HFFc6 (cell line): ENCODE measurements at places on chromosomes 7 and 10. TPM values are rescaled to one million over a fixed set of nuclear protein-coding genes. Genes with fewer than 3 reads are reported as not detected.

Gene NEBL
- total RNA-seq, result not detected in 2 replicates

Gene GRID1
- total RNA-seq, result not detected in 2 replicates

Gene CYP26A1
- total RNA-seq, result not detected in 2 replicates

Gene SEC24C
- total RNA-seq, result 88.0 and 90.8 TPM in 2 replicates

- no peak for DNase-seq
Measured at GRCh38 chr10:58177362-58177947, 90.2 kb downstream of the IPMK start.

DNA sequence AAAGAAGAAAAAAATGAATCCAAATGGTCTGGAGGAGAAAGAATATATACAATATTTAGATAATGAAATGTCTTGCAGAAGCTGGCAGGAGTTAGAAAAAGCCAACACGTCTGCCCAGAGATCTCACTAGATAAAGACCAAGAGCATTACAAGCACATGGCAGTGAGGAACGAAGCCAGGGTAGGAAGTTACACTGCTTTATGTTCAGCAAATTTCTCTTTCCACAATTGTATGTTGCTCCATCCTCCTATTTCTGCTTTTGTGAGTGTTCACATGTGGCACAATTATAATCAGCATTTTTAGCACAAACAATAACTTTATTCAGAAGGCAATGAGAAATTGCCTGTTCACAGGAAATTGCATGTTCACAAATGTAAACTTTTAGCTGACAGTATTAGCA is 53.7 kb downstream of the LRRC17 start:
- DNase-seq, result no peak

DNA sequence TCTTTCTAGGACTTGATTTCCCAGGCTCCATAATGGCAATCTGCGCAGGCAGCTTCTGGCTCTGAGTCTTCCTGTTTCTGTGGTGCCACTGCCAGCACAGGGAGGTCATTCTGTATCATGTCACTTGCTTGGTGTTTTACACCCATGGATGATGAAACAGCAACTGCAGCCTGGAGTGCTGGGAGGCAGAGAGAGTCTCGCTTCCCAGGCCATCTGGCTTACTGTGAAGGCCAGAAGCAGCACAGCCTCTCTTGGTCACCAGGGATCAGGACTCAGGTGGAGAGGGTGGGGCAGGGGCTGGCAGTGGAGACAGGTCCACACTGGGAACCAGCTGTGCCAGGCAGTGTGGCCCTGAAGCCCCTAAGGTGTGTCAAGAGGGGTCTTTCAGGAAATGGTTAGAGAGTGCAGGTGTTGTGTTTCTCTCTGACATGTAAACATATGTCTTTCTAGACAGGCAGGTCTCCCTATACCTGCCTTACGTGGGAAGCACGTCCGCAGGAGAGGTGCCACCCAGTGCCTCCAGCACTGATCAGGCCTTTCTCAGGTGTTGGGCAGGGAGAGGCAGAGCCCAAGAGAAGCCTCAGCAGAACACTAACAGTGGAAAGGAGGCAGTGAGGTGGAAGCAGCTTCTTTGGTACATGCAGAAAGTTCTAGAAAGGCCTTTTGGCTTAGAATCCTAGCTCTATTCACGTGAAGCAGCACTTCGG is 71.4 kb downstream of the INSIG1 start:
- no peak for DNase-seq

Gene CYP2C19
- not detected in 3 replicates for total RNA-seq

Gene NUTM2B
- total RNA-seq, result 0.39 to 0.58 TPM (median 0.43 TPM) in 3 replicates

GRCh38 chr7:116524609-116525297 is at the start of gene CAV1:
TSS of gene CAV1 (plus strand) at chr7:116525036. CDS start at chr7:116525063, 27 bp downstream.
- DNase-seq, result peak; percentile 98

GRCh38 chr7:116307253-116307652 is 96.9 kb downstream of the TES start:
- DNase-seq, result no peak

DNA sequence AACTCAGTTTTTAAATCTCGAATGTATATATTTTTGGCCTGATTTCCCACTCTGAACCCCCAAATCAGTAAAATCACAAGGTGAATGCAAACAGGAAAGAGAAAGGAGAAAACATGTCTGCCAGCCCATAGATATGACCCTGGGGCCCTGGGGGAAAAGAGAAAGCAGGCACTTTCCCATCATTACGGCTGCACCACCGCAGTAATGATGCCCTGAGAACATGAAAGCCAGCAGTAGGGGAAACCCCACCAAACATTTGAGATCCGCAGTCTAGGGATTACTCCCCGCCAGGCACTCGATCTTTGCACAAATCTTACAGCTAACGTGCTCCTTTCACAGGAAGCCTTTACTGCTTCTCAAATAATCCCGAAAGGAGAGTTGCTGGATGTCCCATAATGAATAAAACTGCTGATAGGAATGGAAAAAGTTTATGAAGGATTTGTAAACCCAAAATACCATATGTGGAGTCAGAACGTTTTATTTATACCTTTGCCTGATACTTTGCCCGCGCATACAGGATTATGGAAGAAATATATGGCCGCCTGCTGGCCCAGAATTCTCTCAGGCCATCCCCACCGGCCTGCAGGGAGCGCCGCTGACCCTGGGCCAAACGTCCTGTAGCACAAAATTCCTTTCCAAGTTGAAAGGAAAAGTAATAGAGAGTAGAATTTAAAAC is 180.0 kb upstream of the INHBA start:
- DNase-seq, result no peak

DNA sequence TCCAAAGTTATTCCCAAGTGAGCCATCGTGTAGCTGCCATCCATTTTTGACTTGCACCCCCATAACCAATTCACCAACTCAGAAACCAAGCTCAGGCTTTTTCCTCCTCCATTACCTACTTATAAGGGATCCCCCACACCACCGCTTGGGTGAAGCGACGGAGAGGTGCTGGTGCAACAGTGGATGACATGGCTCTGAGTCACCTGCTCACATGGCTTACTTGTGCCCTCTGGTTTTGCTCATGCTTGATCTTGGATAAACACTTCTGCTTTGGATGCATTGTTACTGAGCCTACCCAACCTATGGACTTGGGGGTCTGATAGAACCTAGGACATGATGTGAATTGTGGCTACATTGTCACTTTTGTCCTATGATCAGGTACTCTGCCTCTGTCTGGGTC is 12.0 kb upstream of the AKR1B1 start:
- peak; percentile 80 for DNase-seq

Gene SEC61A2
- total RNA-seq, result 10.3 to 11.9 TPM (median 10.6 TPM) in 3 replicates
